ENCODE measurements at places on chromosomes 1 and 21. TPM values are rescaled to one million over a fixed set of nuclear protein-coding genes. Genes with fewer than 3 reads are reported as not detected.

The LHX4 gene
- not detected for total RNA-seq

The CELA2A gene
- not detected for total RNA-seq

The LIPI gene
- not detected for total RNA-seq

The AURKAIP1 gene
- total RNA-seq = 195 TPM

The CSDE1 gene
- 788 TPM for total RNA-seq

The CNIH3 gene
- total RNA-seq = 0.39 TPM

The UBXN10 gene
- 0.07 TPM for total RNA-seq

The AMY1A gene
- not detected for total RNA-seq

The CDCA8 gene
- 31.5 TPM for total RNA-seq

The LRRC53 gene
- not detected for total RNA-seq

The DNAJC6 gene
- total RNA-seq = 4.1 TPM

The GJA9 gene
- total RNA-seq = not detected

The KIAA0040 gene
- 16.5 TPM for total RNA-seq

The LORICRIN gene
- not detected for total RNA-seq

The MYBPH gene
- not detected for total RNA-seq

The TEX35 gene
- total RNA-seq = not detected

The KCNC4 gene
- total RNA-seq = 7.1 TPM

The DNASE2B gene
- not detected for total RNA-seq

The RUNX3 gene
- not detected for total RNA-seq

The LENEP gene
- total RNA-seq = not detected

The RIMKLA gene
- not detected for total RNA-seq

The NCAM2 gene
- total RNA-seq = 0.05 TPM

The PPIAL4G gene
- not detected for total RNA-seq

The CCDC181 gene
- total RNA-seq = not detected

All from mammary microvascular endothelial cell (primary cell).